Esophagus squamous epithelium (tissue), 5 donors: ENCODE measurements at places on chromosomes 4 and X.

- no peak for DNase-seq
Measured at GRCh38 chrX:31217084-31217483, 145.2 kb upstream of the FTHL17 start.

GRCh38 chrX:120755066-120755846 is 120.4 kb downstream of the CT47B1 start:
- DNase-seq, result peak; percentile 2

DNA sequence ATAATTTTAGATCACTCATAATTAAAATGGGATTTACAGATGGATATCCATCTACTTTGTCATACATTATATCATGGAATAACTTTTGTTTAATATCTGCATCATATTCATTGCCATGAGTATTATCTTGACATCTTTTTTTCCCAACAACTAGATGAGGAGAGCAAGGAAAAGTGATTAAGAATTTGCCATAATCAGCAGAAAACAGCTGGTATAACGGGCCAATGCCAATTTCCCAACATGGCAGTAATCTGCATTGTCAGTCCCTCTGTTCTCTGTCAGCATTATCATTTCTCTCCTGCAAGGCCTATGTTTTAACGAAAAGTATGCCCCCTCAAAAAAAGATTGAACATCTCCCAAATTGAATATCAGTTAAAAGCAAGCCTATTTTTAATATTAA is 314.0 kb downstream of the FRMPD4 start:
- no peak for DNase-seq

DNA sequence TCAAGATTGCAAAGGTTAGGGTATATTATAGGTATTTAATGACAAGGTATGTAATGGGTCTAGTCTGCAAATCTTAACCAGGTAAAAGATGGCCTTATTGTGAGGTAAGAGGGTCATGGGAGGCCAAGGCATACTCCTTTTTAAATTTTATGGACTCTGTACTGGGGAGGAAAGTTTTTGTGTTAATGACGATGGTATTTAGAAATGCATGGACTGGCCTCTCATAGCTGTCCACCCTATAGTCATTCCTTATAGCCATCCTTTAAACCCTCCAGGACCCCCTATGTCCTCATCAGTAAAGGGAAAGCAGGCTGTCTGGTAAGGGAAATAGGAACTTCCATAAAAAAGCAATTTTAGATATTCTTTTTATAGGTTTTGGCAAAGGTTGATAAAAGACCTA is 1.5 kb downstream of the AIMP1 start:
- DNase-seq, result no peak
